ENCODE measurements at places on chromosomes 6 and 20.

DNA sequence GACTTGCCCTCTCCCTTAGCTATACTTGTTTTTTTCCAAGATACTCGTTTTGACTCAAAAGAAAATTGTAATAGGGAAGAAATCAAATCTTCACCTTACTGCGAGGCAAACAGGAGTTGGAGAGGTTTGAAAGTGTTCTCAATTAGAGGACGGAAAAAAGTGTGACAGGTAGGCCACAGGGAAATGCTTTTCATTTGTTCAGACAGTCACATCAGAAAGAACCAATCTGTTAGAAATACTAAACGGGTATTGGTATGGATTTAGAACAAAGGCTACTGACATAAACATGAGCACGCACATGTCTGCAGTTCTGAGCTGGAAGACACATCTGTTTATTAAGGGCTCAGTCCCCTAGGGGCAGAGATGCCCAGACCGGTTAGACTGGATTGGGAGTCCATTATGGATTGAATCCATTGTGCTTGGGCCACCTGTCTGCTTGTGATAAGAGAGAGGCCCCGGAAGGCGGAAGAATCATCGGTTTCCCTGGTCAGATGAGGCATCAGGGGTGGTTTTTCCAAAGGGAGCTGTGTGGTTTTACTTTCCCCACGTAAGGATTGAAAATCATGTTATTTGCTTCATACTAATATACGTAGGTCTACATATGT is 220.9 kb upstream of the MYLIP start:
- DNase-seq, result no peak

DNA sequence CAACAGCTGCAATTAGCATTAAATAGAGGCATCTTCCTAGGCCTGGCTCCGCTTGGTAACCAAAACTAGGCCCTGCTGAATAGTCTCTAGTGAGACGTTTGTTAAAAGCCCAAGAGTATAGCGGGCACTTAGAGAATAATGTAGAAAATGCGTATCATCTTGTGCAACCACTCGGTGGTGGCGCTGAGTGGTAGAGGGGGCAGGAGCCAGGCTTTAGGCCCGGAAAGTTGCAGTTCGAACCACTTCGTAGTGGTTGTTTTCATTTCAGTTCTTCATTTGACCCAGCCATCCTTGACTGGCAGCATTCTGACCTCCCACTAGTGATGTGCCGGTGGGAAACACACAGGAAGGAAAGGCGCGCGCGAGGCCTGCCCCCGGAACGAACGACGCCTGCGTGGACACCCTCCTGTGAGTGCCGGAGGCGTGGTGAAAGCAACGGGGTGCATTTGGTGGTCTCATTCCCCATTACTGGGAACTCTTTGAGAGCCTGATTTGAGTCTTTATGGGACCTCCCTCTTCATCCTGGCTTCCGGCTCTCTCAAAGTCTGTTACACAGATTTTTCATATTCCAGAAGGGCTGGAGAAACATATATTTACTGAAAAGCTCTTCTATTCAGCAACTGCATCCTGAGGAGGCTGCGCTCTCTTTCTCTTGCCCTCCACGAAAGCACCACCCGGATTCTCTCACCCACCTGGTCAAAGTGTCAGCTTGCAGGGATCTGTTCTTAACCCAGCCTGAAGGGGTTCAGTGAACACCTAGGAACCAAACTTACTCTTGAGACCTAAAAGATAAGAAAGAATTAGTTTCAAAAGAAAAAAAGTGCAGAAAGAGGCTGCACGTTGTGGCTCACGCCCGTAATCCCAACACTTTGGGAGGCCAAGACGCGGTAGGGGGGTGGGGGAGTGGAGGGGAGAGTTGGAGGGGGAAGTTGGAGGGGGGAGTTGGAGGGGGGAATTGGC is 18.2 kb downstream of the GPX5 start:
- no peak for DNase-seq

- DNase-seq, result no peak
Measured at GRCh38 chr6:52611833-52612232, 35.0 kb upstream of the TRAM2 start.

DNA sequence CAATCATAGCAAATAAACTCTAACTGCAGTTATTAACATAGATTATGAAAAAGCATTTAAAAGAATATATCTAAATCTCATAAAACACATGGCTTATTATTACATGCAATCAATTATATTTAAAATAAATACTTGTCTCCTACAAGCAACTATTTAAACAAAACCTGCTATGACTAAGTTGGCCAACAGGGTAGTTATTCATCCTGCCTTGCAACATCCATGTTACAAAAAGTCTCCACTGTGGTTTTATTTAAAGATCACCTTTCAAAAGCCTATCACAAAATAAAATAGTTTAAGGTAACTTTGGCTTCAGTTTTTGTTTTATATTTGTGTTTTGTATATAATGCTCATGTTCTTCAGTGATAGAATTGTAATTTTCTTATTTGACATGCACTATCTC is 1127.0 kb upstream of the MAP3K7 start:
- no peak for DNase-seq

DNA sequence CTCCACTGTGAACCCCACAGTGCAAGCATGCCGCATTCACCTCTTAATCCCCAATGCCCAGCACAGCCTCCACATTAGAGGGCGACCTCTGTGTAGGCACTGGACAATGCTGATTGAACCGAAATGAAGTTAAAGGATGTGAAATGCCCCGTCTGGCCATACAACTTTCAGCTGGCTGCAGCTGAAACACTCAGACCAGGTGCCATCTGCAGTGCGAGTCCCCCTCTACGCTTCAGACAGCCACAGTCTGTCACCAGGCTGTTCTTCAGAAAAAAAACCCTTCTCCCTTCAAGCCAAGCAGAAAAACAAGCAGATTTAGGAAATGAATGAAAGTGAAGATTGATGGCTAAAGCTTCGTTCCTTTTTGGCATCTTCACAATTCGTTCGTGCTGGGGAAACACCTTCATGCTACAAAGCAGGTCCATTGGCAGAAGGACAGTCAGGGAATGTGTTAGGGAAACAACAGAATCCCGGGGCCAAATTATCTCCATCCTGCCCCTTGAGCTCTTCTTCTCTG is 44.7 kb downstream of the TNFAIP3 start:
- DNase-seq, result no peak

- DNase-seq, result no peak
Measured at GRCh38 chr6:84314377-84314898, 87.0 kb upstream of the CEP162 start.

DNA sequence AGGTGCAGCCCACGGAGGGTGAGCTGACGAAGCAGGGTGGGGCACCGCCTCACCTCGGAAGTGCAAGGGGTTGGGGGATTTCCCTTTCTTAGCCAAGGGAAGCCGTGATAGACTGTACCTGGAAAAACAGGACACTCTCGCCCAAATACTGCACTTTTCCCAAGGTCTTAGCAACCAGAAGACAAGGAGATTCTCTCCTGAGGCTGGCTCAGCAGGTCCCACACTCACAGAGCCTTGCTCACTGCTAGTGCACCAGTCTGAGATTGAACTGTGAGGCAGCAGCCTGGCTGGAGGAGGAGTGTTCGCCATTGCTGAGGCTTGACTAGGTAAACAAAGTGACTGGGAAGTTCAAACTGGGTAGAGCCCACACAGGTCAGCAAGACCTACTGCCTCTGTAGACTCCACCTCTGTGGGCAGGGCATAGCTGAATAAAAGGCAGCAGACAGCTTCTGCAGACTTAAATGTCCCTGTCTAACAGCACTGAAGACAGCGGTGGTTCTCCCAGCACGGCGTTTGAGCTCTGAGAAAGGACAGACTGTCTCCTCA is 28.0 kb downstream of the SYNE1 start:
- DNase-seq, result no peak

DNA sequence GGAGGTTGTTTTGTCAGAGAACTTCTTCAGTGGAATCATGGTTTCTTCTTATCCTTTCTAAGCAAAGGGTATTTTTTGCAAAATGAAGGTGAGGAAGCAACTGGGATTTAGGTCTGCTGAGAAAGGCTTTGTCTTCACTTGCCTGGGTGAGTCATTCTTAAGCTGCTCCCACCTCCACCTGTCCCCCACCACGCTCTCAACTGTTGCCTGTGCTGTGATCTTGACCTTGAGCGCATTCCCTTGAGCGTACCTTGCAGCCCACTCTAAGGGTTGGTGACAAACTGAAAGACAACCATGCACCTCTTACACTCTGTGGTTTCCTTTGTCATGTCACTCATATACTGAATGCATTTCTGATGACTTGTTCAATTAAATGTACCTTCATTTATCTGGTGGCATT is 641.1 kb downstream of the RNF144B start:
- no peak for DNase-seq

DNA sequence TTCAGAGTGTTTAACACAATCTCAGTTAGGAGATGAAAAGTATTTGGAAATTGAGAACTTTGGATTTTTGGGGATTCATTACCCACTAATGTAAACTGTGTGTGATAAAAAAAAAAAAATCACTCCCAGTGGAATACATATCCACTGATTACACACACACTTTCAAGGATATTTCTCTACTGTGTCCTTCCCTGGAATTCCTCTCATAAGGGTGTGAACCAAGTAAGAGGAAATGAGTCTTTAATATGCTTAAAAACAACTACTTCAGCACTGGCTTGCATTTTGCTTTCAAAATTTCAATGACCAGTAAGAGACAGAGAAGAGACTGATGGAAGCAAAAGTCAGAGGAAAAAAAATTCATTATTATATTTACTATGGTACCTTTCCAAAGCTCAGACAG is 24.5 kb upstream of the MYCT1 start:
- no peak for DNase-seq

DNA sequence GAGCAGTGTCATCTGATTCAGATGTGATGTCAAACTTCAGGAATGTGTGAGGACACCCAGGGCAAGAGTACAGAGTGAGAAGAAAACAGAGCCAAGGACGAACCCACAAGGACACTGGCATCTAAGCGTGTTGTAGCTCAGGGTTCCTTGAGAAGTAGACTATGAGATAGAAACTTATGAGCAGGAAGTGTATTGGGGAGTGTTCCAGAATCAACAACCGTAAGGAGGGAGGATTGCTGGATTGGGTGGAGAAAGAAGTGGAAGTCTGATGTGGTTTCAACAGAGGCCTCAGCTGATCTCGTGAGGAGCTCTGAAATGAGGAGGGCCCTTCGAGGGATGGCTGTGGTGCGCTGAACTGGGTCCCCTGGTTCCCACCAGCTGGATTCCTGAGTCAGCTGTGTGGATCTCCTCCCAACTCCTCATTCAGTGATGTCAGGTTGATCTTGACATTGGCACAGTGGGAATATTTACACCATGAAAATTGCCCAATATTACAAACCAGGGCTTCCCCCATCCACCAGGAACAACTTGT is 25.7 kb upstream of the IGF2R start:
- DNase-seq, result no peak

DNA sequence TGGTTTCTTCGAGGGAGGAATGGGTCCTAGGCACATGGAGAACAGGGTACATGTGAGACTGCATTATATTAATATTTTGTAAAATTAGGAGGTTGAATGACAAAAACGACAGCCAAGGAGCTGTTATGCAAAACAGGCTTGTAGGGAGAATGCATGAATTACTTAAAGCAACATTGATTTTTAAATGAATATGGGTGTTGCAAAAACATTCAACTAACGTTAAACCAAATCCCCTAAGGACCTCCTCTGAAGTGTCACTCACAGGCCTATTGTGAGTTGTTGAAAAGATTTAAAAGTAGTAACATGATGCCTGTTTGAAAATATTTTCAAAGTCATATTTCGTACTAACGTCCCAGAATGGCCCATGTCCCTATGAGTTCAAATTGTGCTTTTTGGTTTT is 21.9 kb downstream of the FBXL4 start:
- DNase-seq, result no peak

- DNase-seq, result no peak
Measured at GRCh38 chr6:11921017-11921438, 91.1 kb upstream of the HIVEP1 start.

- no peak for DNase-seq
Measured at GRCh38 chr6:90478278-90478677, 108.6 kb downstream of the MAP3K7 start.

All from activated CD4-positive, CD25-positive, alpha-beta regulatory T cell (primary cell).